Activated CD4-positive, alpha-beta T cell treated with anti-CD3 and anti-CD28 coated beads, Interleukin-10, Interleukin-2, amounts not matched to agents 100 ng/mL and 50 ng/mL, durations not matched to agents 16 hours and 8 hours (primary cell): ENCODE measurements at places on chromosomes 1 and 21.

DNA sequence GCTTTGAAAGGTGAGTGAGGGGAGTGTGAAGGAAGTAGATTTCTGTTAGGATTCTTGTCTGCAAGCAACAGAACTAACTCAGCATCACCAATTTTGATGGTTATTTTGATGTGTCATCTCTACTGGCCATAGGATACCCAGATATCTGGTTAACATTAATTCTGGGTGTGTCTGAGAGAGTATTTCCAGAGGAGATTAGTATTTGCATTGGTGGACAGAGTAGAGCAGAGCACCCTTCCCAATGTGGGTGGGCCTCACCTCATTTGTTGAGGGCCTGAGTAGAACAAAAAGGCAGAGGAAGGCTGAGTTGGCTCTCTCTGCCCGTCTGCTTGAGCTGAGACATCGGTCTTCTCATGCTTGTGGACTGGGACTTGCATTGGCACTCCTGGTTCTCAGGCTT lies 121.8 kb upstream of the POU3F1 start:
- no peak for DNase-seq

- no peak for DNase-seq
These were observed 226.7 kb upstream of the POU3F1 start for GRCh38 chr1:38273196-38273804.

- no peak for DNase-seq
These were observed 3.1 kb downstream of the ESPN start for GRCh38 chr1:6427441-6428390.

DNA sequence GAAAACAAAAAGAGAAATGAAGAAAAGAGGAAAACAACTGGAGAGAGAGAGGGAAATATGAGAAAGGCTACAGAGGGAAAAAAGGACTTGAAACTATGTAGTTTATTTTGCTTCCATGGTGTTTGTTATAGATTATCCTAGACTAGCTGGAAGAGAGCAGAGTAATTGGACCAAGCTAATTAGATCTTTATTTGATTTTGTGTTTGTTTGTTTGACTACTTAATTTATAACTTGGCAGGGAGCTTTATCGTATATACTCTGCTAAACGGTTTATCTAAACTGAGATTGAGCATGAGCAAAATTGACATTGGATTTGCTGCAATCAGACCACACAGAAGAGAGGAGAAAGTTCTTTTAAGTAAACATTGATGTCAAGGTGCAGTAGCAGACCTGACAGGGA lies 443.8 kb upstream of the USP24 start:
- no peak for DNase-seq

DNA sequence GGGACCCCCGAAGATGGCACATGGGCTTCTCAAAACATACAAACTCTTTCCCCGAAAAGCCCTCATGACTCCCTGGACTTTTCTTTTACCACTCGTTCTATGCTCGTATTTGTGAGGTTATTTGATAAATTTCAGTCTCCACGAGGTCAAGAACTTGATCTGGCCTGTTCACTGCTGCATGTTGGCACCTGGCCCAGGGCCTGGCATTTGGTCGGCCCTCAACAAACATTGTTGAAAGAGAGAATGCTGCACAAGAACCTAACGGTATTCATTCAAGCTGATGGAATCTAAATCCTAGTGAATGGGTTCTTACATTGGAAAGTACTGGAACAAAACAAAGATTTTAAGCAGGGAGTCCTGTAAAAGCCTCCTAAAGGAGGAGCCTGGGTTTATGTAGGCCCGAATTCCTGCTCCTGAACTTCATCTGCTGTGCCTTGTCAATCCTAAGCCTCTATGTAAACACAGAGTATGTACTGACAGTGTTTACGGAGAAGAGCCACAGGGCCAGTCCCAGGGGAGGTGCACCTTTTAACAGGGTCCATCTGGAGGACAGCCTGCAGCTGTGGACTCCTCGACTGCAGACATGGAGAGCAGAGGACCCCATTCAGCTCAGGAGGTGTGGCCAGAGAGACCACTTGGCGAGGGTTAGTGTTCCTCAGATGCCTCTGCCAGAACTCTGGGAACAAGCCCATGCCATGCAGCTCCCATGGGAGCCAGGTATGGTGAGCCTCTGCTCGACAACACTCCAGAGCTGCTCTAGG lies 46.9 kb downstream of the L1TD1 start:
- no peak for DNase-seq

GRCh38 chr1:178174539-178174938 lies 80.6 kb downstream of the RASAL2 start:
- DNase-seq, result no peak

GRCh38 chr1:204544321-204544720 lies 28.1 kb downstream of the MDM4 start:
- DNase-seq, result peak; percentile 77

GRCh38 chr21:32352526-32352925 lies 40.3 kb downstream of the URB1 start:
- no peak for DNase-seq

GRCh38 chr1:173988068-173988467 lies 34.1 kb downstream of the RC3H1 start:
- DNase-seq, result no peak

GRCh38 chr1:240399381-240399780 lies 212.6 kb downstream of the GREM2 start:
- no peak for DNase-seq

GRCh38 chr1:244077473-244078220 lies 26.6 kb downstream of the ZBTB18 start:
- no peak for DNase-seq

GRCh38 chr1:4682607-4683220 lies 28.3 kb downstream of the AJAP1 start:
- DNase-seq, result no peak

GRCh38 chr1:100874433-100874832 lies 20.2 kb downstream of the EXTL2 start:
- no peak for DNase-seq

DNA sequence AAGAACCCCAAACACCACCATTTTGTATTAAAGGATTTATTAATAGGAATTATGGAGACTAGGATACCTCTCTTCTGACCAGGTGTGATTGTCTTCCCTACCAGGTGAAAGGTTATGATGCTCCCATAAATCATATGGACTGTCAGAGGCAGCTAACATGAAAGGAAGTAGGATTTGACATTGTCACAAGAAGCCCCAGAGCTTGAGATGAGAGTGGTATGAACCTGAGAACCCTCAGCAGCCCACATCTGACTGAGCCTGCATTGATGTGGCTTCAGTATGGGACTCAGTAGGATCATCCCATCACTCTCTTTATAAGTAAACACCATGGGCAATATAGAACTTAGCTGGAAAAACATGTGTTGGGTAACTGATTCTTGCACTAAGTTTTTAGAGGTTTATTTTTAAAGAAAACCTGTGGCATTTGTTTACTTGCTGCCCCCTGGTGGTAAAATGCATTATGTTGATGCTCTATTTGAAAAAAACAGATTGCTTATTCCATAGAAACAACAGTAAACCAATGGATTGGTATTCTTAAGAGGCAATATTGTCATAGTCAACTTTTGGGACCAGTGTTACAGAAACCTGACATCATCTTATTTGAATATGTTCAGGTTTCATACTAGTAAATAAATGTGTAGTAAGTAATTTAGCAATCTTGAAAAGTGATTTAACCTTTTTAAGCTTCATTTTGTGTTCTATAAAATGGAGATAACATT lies 16.6 kb upstream of the CACYBP start:
- DNase-seq, result peak; percentile 56

DNA sequence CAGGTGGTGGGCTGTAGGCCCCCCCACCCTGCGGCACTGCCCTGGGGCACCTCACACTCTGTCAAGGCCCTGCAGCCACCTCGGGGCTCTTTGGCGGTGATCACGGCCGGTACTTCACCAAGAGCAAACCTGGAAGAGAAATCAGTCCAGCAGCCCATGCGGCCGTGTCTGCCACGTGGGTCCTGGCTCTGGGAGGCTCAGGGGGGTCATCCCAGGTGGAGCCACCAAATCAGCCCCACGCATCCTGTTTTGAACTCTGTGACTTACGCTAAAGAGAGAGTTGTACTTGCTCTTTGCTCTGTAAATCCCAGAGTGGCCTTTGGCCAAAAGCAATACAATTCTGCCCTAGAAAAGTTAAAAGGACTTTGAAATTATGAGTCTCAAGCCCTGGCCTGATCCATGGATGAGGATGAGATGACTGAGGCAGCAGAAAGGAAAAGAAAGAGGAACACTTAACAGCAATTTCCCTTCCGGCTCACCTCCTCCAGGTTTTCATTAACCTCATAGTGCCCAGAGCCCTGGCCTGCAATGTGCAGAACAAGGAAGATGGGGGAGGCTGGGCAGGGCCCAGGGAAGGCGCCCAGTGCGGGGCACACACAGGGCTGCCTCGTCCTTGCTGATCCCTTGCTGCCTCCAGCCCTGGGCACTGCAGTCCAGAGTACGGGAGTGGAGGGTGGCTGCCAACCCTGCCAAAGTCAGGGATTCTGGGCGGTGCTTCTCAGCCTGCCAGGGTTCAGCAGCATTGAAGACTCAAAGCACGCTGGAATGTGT lies 337.0 kb downstream of the MATN1 start:
- DNase-seq, result no peak

- DNase-seq, result no peak
These were observed 55.9 kb downstream of the RAP1GAP start for GRCh38 chr1:21613072-21613867.

DNA sequence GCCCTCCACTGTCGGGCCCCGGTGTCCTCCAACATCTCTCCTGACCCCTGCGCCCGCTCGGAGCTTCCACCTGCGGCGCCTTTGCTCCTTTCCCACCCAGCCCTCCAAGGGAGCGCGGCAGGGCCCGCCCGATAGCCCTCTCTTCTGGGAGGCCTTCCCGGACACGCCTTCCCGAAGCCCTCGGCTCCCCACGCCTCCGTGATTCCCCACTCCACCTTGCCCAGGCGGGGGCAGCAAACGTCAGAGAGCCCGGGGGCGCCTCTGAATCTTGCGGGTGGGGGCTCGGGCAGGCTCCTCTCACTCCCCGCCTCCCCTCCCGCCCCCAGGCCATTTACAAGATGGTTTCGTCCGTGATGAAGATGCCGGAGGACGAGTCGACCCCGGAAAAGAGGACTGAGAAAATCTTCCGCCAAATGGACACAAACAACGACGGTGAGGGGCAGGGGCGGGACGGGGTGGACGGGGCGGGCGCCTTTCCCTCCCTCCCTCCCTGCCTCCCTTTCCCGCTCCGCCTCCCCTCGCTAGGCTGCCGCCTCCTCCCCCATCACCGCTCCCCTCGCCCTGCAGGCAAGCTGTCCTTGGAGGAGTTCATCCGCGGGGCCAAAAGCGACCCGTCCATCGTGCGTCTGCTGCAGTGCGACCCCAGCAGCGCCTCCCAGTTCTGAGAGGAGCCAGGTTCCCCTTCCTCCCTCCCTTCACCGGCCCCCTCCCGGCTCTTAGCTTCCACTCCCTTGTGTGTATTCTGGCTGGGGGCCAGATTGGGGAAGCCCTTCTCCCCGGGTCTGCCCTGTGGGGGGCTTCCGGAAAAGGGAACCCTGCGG lies 7.1 kb downstream of the HPCA start:
- no peak for DNase-seq

DNA sequence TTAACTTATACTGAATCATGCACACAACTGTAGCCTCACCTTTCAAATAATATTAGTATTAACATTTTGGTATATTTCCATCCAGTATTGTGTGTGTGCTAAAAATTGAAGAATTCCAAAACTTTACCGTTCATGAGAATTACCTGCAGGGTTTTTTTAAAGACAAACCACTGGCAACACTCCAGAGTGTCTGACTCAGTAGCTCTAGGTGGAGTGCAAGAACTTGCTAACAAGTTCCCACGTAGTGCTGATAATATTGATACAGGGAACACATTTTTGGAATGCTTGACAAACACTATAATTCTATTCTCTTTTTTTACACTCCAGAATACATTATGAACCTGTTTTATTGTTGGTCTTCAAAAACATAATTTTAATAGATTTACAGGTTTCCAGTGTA lies 27.7 kb upstream of the SLC5A9 start:
- no peak for DNase-seq

DNA sequence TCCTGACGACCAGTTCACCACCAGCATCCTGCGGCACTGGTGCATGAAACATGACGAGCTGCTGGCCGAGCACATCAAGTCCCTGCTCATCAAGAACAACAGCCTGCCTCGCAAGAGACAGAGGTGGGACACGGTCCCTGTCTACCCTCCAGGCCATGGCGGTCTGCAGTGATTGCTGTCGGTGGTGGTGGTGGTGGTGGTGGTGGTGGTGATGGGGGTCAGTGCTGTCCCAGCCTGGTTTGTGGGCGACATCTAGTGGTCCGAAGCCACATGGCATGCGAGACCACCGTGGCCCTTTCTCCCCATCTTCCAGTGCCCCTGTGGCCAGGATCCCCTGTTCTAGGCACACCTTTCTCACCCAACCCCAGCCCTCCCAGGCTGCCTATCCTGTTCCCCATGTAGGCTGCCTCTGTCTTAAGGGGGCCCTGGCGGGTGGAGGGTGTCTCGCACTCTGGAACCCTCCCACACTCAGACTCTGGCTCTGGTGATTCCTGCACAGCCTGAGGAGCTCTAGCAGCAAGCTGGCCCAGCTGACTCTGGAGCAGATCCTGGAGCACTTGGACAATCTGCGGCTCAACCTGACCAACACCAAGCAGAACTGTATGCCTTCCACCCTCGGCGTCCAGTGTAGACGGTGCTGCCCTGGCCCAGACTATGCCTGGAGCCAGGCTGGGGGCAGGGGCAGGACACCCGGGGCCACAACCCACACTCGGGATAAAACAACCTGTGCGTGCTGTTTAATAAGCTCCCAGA lies 3.2 kb upstream of the SLC27A3 start:
- DNase-seq, result no peak

GRCh38 chr1:66767626-66768025 lies 15.4 kb downstream of the DYNLT5 start:
- DNase-seq, result no peak

DNA sequence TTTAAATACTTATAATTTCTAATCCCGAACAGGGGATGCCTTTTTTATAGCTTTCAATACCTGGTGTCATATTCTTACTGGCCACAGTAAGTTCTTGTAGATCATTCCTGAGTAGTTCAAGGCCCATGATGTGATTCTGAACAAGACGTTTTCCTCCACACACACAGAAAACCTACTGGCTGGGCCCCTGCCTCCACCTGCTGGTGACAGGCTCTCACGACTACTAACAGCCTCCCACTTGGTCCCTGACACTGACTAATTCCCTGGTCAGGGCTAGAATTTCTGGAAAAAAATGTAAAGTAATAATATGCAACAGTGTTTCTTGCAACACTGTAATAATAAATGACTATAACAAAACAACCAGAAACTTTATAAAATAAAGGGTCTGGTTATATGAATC lies 50.4 kb upstream of the RIPK4 start:
- DNase-seq, result peak; percentile 46

DNA sequence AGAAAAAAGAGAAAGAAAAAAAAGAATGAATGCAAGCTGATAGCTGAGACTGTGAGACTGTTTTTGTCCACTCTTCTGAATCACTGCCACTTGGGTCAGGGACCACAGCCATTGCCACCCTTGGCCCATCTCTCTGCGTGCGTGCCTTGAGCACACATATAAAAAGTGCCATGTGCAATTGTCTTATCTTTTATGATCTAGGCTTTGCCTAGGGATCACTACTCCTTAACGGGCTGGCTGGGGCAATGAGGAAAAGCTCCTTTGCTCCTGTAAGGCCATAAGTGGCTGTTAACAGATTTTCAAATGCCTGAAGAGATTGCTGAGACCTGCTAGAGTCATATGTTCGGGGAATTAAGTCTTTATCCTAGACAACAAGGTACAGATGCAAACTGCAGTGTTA lies 8.2 kb downstream of the SPATA46 start:
- no peak for DNase-seq
